ENCODE measurements at places on chromosomes 7 and 10.

GRCh38 chr10:17025444-17026295 is 103.9 kb downstream of the CUBN start:
- no peak for DNase-seq

DNA sequence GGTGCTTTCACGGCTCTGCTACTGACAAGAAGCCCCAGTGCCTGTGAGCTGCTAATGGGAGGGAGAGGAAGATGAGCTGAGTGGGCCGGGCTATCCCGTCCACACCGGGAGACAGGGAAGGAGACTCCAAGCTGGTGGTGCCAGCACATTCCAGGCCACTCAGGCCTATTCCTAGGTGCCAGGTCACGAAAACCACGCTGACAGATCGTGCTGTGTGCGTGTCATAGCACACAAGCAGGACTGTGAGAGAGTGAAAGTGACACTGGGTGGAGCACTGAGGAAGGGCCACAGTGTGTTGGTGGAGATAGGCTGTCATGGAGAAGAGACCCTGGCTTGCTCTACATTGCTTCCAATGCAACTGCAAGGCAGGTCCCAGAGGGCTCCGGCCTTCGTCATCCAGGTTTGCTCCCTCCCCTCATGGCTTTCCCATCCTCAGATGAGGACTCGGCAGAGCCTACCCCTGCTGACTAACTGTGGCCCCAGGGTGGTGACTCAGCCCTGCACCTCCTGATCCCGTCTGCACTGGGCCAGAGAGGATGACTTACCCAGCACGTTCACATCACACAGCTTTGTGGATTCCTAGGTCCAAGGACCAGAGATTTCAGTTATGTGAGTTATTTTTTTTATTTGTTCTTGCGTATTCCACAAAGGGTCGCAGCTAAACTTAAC is 167.3 kb downstream of the EGFR start:
- DNase-seq: no peak

DNA sequence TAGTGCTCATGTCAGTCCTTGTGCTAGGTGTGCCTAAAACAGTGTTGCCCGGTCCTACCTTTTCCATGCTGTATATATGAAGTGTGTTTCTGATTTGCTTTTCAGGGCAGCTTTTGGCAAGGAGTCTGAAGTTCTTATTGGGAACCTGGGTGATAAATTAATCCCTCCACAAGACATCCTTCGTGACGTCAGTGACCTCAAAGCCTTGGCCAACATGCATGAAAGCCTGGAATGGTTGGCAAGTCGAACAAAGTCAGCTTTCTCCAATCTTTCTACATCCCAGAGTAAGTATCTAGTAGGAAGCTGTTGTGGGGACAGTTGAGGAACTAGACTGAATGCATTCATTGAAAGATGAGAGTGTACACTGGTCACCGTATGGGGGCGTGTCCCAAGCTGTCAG is 189.4 kb upstream of the LRGUK start:
- no peak for DNase-seq

DNA sequence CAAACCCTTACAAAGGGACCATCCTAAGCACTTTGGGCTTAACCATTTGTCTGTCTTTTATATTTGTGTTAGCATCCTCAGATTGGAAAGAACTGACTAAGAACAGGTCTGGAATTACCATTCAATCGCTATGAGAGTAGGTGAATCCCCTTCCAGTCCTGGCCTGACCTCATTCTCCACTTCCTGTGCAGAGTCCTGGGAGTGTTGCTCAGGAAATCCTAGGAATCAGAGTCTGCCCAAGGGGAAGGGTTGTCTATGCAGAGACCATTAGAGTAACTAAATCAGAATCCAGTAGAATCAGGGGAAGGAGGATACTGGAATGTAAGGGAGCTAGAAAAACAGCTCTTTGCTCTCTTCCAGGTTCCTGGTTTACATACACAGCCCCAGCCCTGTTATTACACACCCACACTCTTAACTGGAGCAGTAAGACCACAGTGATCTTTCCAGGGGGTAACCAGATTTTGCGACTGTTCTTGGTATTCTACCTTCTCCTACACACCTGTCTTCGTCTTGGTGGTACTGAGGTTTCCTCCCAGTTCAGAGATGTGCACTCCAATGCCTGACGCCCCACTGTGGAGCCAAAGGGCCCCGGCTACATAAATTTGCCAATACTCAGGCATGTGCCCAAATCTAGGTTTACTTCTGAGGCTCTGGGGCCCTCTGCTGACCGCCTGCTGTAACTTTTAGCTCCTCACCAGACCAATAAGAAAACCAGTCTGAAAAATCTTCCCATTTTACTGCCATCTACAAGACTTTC is 103.7 kb downstream of the RNF216 start:
- no peak for DNase-seq

GRCh38 chr7:31070991-31071644 is 19.0 kb downstream of the ADCYAP1R1 start:
- DNase-seq: no peak

DNA sequence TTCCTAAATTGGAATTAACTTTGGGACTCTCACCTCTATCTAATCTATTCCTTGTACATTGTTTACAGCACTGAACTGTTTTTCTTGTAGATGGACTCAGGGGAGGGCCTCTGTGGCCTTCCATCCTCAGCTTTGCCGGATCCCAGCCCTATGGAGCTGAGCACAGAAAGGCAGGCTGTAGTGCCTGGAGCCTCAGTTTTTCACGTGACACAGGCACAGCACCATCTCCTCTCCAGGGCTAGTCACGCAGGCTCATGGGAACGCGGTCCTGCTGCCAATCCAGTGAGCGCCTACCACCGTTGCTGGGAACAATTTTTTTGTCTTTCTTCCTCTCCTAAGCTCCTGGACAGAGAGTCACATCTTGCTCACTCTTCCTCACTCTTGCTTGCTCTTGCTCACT is 75.6 kb upstream of the DDC start:
- no peak for DNase-seq
